ENCODE measurements at places on chromosomes 1 and 21. TPM values are rescaled to one million over a fixed set of nuclear protein-coding genes. Genes with fewer than 3 reads are reported as not detected.
A peak's percentile ranks its signal among the peaks of the same experiment; 100 is the strongest.

DNA sequence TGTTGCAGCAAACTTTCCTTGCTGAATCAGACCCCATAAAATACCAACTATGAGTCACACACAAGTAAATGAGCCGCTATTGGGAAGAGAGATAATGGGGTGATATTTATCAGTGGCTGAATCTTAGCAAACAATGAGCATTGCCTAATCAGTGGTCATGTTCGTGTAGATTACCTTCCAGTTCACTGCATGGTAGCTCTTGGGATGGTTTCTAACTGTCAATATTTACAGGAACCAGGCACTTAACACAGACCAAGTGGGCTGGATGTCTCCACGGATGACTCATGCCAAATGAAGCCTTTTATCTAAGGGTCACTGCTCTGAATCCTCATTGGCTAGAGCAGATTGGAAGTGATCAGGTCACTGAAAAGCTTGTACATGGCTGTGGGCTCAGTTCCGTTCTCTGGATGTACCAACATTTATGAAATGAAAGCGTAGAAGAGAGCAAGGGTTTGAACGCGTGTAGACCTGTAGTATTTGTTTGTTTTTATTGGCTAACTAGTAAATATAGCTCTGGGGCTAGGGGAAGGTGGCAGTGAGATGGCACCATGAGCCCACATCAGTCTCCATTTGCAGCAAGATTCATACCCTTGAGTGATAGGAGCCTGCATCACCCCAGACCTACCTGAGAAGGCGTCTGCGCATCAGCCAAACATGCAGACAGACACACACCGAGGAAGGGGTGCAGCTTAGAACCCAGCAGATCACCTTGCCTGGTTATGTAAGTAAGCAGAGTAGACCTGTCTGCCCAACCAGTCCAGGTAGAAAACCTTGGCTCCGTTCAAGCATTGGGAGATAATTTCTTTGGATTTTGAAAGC, 153.3 kb downstream of the TOMM20 start:
- no peak for DNase-seq

GRCh38 chr1:9425859-9426258, 113.4 kb upstream of the SLC25A33 start:
- no peak for DNase-seq

- peak; percentile 23 for DNase-seq
Observed at GRCh38 chr1:244865028-244865371, 657 bp upstream of the HNRNPU start.

Gene SPATA46
- total RNA-seq = not detected

- no peak for DNase-seq
Observed at GRCh38 chr1:240152611-240153297, 61.1 kb downstream of the FMN2 start.

Gene TRMT1L
- 30.8 TPM for total RNA-seq

DNA sequence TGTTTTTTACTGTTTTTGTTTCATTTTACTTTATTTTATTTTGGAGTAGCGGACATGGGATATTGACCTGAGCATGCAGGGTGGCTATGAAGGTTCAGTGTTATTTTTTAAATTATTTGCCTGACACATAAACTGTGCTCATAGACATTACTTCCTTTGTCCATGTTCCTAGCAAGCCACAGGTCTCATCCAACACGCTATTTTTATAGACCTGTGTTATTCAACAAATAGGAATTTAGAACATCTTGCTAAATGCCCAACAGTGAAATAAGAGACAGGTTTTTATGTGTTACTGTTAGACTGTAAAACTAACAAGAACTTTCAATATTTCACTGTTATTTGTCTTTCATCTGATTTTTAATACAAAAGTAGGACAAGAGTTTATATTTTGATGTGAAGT, 756.4 kb downstream of the KCNT2 start:
- no peak for DNase-seq

Measured in heart right ventricle (tissue), 16 donors.